ENCODE measurements at places on chromosomes 16 and 17.

- DNase-seq = no peak
Observed at GRCh38 chr17:68034452-68034776, 1.1 kb upstream of the KPNA2 start.

DNA sequence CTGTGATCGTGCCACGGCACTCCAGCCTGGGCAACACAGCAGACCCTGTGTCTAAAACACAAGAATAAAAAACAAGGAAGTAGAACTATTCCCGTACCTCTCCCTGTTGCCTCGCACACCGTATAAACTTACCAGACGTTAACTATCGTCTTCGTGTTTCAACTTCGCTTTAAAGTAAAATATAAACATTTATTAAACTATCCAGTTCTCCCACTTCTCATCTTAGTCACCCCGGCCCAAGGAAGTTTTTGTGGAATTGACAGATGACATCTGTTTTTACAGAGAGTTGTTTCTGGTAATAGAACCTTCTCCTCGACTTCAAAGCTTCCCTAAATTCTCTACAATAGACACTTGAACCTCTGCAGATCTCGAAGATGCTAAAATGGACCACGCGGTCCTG is 83.1 kb downstream of the NXN start:
- no peak for DNase-seq

GRCh38 chr16:17386229-17386628 is 84.5 kb downstream of the XYLT1 start:
- no peak for DNase-seq

DNA sequence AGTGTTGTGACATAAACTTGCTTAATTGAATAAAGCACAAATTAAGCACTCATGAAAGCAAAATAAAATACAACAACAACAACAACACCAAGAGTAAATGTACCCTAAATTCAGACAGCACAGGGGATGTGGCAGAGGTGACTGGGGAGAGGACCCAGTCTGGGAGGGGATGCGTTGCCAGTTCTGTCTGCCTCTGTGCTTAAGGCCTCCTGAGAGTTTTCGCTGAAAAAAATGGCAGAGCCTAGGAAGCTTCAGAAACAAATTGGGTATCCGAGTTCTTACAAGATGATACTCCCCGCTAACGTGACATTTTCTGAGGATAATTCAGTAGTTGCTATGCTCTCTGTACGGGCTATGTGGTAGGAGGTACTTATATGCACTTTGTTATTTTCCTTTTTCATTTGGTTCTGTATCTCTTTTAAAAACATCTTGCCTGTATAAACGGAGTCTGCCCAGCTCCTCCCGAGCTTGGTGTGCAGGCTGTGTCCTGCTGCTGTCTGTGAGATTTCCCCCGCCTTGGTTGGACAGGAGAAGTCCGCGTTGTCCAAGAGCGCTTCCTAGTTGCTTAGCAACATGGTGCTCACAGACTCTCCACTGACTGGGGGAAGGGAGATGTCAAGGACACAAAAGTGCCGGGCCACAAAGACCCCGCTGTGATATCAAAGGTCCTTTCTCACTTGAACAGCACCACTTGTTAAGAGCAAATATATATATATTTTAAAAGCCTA is 134.2 kb upstream of the CPHXL start:
- no peak for DNase-seq

- DNase-seq = no peak
Observed at GRCh38 chr16:11181899-11182279, 74.1 kb downstream of the SOCS1 start.

DNA sequence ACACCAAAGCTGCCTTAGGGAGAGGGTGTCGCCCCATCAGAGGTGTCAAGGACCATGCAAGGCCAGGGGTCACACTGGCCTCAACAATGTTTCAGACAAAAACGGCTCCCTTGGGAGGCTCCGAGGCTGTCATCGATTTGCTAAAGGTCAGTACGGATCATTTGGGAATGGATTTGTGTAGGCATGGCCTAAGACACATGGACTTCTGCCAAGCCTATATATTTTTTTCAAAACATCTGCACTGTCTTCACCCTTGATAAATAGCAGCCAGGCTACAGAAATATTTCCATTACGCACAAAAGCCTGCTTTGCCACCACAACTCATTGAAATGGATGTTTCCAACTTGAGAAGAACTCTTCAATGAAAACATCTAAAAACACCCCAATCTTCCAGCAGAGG is 10.3 kb downstream of the CUEDC1 start:
- DNase-seq = no peak

DNA sequence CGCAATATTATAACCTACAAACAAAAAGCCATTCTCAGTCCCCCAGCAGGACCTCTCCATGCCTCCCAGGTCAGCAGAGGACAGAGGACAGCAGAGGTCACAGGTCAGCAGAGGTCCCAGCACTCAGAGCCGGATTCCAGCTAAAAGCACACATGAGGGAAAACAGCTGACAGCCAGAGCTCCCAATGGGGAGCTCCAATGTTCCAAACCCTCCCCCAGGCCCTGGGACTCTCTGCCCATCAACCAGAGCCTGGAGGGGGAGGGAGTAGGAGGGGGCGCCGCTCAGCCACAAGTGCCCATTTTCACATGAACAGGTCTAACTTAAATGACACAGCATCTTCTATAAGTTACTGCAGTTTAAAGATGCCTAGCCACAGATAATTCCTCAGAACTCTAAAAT is 77.5 kb downstream of the ANKRD11 start:
- DNase-seq = no peak

GRCh38 chr16:82805866-82806265 is 179.1 kb downstream of the CDH13 start:
- DNase-seq = no peak

DNA sequence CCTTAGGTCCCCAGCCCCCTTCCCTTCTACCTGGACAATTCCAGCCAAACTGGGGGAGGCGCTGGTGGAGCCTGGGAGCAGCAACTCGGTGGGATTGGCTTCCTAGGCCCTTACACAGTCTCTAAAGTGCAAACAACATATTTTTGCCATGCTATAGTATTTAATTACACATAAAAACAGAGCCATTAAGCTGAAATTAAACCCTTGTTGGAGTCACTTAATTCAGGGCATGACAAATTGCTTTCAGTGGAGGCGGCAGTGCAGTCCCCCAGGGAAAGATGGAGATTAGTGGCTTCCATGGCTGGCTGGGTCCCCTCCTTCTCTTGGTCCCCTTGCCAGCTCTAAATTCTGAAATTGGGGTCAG is 17.3 kb downstream of the IGFBP4 start:
- no peak for DNase-seq

- DNase-seq = no peak
Observed at GRCh38 chr17:32976131-32976530, 15.5 kb upstream of the SPACA3 start.

DNA sequence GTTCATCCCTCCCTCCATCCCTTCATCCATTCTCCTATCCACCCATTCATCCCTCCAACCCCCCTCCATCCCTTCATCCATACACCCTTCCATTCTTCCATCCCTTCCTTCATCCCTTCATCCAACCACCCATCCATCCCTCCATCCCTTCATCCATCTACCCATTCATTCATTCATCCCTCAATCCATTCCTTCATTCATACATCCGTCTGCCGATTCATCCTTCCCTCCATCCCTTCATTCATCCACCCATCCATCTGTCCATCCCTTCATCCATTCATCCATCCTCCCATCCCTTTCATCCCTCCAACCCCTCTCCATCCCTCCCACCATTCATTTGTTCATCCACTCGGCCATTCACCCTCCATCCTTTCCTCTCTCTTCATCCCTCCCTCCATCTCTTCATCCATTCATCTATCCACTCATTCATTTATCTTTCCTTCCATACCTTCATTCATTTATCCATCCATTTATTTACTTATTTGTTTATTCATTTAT is 95.7 kb downstream of the FOXL1 start:
- no peak for DNase-seq

DNA sequence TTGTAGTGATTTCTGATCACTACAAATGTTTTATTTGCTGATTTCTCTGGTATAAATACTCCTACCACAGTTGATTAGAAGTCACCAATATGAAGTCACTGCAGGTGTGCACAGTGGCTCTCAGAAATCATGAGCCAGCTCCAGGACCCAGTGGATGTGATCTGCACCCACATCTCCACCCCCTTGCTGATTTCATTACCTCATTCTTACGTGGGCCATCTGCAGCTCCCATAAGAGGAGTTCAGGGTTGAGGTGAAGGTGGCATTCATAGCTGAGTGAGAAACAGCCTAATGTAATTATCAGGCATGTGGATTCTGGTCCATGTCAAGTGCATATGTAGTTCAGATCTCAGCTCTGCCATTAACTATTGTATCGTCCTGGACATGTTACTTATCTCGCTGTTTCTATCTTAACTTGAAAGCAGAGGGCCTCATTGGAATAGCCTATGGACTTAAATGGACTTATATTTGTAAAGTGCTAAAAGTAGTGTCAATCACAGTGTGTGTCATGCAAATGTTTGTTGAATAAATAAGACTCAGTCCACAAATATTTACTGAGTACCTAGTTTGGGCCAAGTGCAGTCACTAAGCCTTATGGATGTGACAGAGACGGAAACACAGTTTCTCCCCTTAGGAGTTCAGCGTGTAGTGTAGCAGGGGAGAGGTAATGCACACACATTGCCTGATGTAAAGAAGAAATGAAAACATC is 40.7 kb upstream of the ZKSCAN2 start:
- DNase-seq = no peak

DNA sequence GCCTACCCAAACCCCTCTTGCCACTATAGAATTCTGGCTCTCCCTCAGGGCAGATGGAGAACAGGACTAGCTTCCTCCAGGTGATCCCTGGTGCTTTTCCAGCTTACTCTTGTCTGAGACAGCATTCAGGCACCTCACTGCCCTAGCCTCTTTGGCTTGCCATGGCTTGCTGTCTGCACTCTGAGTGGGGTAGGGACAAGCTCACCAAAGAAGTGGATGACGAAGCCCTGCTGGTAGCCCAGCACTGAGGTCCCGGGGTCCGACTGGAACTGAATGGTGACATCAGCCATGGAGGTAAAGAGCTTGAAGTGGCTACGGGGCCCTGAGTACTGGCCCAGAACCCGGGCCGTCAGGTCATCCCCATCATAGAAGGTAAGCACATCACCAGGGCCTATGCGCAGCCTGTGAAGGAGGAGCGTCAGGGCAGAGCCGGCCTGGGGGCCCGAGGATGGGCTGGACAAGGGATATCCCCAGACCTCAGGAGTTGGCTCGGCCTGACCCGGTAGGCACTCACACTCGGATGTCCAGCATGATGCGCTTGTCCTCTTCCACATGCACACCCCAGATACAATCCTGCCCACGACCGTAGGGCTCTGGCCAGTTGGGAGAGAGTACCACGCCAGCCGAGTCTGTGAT is 7.6 kb upstream of the PHF12 start:
- DNase-seq = no peak

Data from stromal cell of bone marrow (primary cell).